SW 1271 (cell line): ENCODE measurements at places on chromosomes 2 and 18.
A peak's percentile ranks its signal among the peaks of the same experiment; 100 is the strongest.

DNA sequence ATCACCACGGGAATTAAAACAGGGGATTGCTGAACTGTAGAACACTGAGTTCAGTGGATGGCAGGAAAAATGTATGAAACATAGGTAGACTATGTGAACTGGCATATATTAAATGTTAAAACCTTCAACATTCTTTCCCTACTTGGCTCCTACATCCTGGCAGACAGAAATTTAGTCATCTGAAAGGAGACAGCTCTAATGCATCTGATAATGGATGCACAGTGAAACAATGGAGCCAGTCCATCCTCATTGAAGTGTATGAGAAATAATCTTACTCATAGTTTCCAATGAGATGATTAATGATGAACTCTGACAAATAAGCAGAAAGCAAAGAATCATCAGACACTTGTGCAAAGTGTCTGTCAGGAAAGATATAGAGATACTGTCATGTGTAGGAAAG, 1629.7 kb upstream of the TMEFF2 start:
- peak; percentile 18 for DNase-seq

DNA sequence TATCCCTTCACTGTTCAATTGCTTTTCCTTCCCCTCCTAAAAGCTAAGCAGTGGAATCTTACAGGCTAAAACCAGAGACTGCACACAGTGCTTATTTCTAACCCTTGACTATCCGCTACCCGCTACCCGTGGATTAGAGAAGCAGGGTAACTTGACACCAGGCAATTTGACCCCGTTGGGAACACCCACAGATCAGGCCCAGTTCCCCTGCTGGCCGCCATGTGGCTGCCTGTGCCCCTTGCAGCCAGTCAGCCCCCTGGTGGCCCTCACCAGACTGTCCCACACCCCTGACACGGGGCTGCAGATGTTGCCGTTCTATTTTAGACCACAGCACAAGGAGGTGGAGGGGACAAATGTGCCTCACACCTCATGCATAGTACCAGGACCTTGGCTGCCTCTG, 74.8 kb downstream of the TXNL1 start:
- DNase-seq: no peak

DNA sequence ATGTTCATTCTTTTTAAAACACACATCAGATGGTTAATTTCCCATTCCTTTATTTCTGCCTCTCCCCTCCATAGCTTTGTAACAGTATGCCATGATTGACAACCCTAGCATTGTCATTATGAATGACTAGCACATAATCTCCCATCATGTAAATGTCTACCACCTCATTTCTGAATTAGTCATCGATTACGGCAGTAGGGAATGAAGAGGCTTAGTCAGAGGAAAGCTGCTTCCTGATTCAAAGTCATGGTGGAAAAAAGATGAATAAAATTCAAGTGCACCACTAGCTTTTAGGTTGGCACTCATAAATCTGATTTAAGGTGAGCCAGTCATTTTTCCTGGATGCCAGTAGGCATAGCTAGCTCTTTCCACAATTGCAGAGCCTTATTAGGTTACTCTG, 19.1 kb upstream of the ACMSD start:
- peak; percentile 24 for DNase-seq

DNA sequence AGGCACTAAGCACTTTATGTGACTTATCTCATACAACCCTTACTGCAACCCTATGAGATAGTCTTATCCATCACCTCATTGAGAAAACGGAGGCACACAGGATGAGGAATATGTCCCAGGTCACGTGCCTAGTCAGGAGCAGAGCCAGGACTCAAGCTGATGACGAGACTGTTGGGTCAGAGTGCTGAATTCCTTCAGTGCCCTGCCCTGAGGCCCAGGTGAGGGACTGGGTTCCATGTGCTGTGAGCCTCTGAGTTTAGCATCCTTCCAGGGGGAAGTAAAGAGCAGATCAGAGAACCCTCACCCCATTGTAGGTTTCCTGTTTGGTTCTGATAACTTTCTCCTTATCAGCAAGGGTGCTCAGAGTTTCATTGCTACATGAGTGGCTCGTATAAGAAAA, 11.7 kb upstream of the EDAR start:
- DNase-seq: no peak
